ENCODE measurements at places on chromosomes 16 and 17.

DNA sequence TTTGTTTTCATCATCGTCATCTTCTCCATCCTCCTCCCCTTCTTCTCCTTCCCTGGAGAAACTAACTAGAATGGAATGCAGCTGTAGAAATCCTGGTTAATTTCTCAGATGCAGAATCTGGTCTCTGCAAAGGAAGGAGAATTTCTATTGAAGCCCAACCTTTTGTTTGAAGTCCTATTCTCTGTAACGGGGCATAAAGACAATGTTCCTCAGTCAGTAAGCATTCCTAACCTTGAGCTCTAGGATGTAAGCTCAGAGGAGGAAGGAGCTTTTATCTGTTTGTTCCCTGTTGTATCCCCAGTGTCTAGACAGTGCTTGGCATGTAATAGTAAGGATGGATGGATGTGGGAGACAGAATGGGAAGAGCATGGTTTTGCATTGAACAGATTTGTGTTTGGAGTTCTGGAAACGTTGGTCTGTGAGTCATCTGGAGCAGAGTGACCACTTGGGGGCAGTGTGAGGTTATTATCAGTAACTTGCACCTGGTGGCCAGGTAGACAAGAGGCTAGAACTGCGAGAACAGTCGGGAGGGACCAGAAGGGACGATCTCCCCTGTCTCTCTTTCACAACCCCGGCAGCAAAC lies 363.7 kb downstream of the SNX29 start:
- DNase-seq = no peak

GRCh38 chr17:74860872-74861661 lies 1.4 kb upstream of the GRIN2C start:
- DNase-seq = no peak

- DNase-seq = no peak
Observed at GRCh38 chr16:75075688-75076268, 40.8 kb downstream of the LDHD start.

DNA sequence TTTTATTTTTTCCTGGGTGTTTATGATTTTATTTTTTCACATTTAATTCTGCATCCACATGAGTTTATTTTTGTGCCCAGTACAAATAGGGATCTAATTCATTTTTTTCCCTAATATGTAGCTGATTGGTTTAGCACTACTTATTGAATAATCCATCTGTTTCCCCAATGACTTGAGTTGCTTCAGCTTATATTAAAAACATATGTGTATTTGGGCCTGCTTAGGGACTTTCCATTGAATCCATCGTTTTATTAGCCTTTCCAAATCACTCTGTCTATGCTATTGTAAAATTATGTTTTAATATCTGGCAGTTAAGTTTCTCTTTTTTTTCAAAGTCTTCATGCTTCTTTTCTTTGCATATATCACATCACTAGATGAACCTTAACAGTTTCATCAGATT lies 42.2 kb downstream of the WWP2 start:
- DNase-seq = no peak

DNA sequence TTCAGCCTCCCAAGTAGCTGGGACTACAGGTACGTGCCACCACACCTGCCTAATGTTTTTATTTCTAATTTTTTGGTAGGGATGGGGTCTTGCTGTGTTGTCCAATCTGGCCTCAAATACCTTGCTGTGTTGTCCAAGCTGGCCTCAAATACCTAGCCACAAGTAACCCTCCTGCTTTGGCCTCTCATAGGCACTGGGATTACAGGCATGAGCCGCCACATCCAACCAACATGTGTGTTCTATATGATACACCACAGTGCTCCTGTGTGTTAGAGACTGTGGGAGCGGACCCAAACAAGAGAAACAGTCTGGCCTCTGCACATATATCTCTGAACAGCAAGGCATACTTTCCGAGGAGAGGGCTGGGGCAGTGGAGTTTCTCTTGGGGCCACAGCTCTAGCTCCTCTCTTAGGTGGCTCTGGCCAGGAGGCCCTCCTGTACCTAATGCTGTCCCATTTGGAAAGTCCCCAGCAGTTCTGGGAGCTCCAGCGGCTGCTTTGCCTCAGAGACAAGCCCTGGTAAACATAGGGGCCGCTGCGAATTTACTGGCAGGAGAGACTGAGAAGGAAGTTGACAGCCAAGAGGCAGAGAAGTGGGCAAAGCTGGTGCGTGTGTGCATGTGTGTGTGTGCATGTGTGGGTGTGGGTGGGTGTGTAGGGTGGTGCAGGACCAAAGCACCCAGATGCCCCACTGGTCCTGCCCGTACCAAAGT lies 95.0 kb downstream of the RAB11FIP4 start:
- DNase-seq = no peak

GRCh38 chr17:65696739-65697394 lies 135.4 kb upstream of the AXIN2 start:
- DNase-seq = no peak

GRCh38 chr16:73480381-73480780 lies 432.5 kb upstream of the ZFHX3 start:
- DNase-seq = no peak

- no peak for DNase-seq
Observed at GRCh38 chr17:40402668-40403067, 15.0 kb downstream of the TOP2A start.

DNA sequence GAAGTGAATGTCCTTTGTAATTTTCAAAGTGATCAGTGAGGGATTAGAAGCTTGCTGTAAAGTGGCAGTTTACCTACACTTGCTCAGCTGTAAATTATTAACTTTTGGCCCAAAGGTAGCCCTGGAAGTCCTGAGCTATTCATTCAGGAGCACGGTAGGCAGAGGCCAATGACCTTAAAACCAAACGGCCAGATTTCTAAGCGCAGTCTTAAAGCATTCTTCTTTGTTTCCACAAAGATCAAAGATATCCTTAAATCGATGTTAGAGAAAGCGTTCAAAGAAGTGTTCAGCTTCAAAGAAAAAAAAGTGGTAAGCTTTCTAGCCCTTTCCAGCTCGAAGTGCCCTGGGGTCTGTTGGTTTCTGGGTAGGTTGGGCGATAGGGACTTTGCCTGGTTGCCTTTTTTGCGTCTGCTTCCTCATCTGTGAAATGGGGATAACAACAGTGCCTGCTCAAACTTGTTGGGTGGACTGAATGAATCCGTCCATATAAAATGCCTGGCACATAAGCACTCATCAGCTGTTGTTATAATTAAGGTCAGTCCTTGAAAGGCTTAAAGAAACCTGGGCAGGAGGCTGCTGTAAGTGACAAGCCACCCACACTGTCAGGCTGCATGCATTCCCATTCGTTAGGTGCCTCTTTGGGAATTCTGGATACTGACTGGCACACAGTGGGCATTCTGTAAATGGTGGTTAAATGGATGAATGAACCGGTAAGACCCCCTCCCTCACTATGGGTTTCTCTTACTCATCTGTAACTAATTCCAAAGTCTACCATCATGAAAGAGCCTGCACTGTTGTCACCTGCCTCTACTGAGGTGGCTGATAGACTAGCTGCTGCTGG lies 113.2 kb downstream of the PRKCA start:
- no peak for DNase-seq

DNA sequence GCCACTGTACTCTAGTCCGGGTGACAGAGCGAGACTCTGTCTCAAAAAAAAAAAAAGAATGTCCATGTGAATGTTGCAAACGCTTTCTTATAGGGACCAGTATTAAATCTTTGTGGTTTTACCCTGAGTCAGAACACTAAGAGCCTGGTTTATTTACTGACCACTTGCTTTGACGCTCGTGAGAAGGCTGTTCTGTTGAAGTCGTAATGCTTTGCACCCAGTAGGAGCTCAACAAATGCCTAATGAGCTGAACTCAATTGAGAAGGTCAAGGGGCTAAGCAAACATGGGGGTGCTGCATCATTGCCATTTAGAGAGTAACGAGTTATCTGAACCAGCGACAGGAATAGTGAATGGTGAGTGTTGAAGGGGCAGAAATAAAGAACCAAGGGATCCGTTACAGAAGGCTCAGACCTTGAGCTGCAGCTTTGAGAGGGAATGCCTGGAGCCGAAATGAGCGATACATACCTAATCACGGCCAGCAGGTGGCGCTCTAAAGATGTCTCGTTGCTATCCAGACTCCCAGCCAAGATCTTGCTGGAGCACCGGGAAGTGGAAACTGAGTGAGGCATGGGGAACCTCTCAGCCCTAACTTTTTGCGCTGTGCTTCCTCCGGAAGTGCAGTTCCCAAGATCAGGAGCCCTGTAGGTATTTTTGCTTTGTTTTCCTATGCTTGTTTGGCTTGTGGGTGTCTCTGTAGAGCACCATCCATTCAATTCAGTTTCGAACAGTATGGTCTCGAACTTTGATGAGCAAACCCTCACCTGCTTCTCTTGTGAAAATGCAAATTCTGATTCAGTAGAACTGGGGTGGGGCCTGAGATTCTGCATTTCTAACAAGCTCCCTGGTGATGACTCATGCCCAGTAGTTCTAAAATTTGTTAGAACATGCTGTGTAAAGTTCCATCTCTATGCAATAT lies 12.6 kb upstream of the RNF222 start:
- peak; percentile 91 for DNase-seq

DNA sequence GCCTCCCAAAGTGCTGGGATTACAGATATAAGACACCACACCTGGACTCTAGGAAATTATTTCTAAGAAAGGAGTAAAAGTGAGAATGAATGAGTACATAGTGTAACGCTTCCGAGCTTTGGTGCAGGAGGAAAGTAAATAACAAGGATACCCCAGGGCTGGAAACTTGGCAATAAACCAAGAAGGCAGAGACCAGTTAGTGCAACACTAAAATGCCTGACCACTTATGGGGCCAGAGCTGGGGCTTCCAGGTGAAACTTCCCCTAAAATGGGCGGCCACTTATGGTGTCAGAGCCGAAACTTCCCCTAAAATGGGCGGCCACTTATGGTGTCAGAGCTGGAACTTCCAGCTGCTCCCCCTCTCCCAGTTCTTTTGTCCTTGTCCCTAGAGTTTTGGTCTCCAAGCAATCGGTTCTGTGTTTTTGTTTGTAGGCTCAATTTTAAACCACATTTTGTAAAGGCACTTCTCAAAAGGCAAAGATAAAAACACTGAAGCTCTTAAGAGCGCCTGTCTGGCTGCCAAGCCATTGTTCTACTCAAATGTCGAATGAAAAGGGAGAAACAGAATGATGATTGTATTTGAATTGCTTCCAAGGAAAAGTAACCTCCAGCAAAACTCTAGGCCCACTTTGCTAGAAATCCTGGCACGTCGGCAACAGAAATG lies 63.9 kb downstream of the NXN start:
- no peak for DNase-seq

DNA sequence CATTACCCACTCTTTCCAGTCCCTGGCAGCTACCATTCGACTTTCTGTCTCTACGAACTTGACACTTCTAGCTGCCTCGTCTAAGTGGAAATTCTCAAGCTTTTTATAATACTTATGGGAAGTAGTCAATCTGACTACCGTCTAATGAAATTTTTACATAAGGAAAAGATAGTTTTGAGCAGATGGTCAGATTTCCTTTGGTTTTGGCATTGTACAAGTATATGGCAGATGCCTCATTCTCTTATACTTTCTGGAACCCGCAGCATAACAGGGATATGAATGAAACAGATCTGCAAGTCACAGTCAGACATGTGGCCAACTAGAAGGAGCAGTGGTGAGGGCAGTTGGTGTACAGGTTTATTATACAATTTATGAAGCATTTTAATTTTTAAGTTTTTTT lies 146.0 kb downstream of the PITPNC1 start:
- DNase-seq = no peak

DNA sequence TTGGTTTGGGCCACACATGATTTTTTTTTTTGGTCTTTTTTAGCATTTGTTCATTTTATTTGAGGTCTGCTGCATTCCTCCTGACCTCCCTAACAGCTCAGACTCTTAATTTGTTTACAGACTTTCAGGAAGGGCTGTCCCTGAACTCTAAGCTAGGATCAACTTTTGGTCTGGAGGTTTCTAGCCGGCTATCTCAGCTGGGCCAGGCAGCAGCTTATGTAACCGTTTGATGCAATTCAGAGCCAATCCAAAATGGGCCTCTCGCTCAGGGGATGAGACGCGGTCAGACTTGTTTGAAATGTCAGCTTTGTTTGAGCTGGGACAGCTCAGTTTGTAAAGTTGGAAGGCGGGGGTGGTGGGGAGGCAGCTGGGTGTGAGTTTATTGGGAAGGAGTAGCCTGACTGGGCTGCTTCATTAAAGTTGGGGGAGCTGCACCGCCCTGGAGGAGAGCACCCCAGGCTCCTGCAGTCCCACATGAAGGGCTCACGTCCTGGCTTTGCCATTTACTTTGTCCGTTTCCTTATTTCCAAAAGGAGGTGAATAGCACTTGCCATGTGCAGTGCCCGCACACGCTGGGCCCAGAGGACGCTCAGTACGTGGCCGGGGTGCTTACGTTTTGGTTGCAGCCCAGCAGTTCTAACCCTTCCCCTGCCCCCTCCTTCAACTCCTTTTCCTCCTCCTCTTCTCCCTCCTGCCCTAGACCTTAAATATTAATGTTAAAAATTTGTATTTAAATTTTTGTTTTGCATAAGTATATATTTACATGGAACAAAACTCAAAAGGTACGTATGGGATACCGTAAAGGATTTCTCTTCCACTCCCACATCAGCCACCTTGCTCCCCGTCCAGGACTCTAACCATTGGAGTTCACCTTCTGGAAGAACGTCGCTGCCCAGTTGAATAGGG lies 121.2 kb downstream of the SNX29 start:
- DNase-seq = no peak

DNA sequence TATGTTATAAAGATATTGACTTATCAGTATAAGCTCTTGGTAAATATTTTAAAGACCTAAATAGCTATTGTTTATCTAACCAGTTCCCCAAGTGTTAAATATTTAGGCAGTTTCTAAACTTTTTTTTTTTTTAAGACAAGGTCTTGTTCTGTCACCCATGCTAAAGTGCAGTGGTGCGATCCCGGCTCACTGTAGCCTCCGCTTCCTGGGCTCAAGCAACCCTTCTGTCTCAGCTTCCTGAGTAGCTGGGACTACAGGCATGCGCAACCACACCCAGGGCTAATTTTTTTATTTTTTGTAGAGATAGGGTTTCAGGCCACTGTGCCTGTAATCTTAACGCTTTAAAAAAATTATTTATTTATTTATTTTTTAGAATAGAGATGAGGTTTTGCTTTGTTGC lies 43.5 kb downstream of the SNX29 start:
- DNase-seq = no peak

- DNase-seq = no peak
Observed at GRCh38 chr17:8438441-8438840, 2.8 kb downstream of the NDEL1 start.

DNA sequence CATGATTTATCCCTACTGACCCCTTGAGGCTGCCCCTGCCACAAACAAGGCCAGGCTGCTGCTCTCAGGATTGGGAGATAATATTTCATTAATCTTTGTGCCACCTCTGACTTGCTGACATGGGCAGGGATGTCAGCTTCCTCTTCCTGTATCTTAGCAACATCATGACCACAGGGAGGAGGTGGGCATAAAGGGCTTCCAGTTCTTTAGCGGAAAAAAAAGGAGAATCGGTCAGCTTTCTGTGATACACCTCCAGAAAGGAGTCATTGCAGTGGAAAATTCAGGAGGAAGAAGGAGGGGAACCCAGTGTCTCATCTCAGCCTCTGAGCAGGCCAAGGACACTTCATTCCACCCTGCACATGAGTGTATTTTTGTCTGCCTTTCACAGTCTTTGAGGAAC lies 206.8 kb upstream of the SDK2 start:
- no peak for DNase-seq

DNA sequence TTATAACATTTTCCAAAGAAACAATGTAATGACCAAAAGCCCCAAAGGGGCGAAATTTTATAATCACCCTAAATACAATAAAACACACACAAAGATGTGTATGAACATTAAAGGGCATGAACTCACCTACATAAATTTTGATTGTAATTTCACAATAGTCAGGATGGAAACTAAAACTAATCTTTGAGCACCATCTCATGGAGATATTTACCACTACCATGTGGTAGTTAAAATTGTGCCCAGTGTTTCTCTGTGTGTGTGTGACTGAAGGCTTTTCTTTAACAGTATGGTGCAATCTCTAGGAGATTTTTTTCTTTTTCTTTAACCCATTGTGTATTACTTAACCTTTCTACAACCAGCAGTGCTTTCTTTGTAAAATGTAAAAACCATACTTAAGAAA lies 19.7 kb upstream of the MEIOC start:
- DNase-seq = peak; percentile 22
